ENCODE measurements at places on chromosomes 7 and 10. TPM values are rescaled to one million over a fixed set of nuclear protein-coding genes. Genes with fewer than 3 reads are reported as not detected.

DNA sequence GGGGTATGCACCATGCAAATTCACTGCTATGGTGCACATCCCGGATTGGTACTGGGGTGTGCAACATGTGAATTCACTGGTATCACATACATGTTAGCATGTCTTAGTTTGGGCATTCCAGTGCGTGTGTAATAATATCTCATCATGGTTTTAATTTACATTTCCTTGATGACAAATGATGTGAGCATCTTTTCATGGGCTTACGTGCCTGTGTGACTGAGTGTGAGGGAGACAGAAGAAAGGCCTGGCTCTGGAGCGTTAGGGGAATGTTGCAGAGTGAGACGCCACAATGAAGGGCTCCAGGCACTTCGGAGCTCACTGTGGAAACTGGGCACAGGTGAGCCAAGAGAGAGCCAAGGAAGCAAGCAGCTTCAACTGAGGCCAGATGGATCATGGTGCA, 162.6 kb downstream of the UBE2H start:
- H3K27ac ChIP-seq = no peak overlapping the region
- no peak for DNase-seq
- no peaks in the 10 kb centered on the region for H3K36me3 ChIP-seq

- H3K27me3 ChIP-seq = no peaks in the 10 kb centered on the region
- no peak overlapping the region for H3K4me3 ChIP-seq
- H3K36me3 ChIP-seq = no peaks in the 10 kb centered on the region
- H3K4me1 ChIP-seq = no peaks in the 10 kb centered on the region
- DNase-seq = no peak
- H3K27ac ChIP-seq = no peak overlapping the region
Observed at GRCh38 chr7:33191340-33191739, 62.0 kb downstream of the BBS9 start.

The SHH gene
- not detected for total RNA-seq

The KCNMA1 gene
- total RNA-seq = 0.93 TPM

The RAB19 gene
- not detected for total RNA-seq

The SORCS3 gene
- 3.4 TPM for total RNA-seq
